IPS DF 6.9 (cell line): ENCODE measurements at places on chromosomes 3 and 15.

GRCh38 chr15:77104155-77104554, 33.2 kb upstream of the TSPAN3 start:
- no peak for DNase-seq

DNA sequence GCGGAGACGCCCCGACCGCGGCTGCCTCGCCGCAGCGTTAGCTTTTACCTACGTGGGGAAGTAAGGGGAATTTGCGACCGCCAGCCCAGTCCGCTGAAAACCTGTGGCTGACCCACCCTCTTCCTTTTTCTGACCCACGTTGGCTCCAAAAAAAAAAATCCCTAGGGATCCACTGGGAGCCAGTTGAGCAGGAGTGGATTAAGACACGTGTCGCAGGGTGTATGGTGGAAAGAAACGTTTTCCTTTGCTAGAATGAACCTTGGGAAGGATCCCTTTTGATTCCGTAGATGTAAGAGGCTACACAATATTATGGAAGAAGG, 575 bp upstream of the PCYT1A start:
- DNase-seq = no peak

- no peak for DNase-seq
These were observed 376.2 kb downstream of the FEZF2 start for GRCh38 chr3:61997101-61997500.

- no peak for DNase-seq
These were observed 4.7 kb upstream of the OCA2 start for GRCh38 chr15:28103831-28104230.

DNA sequence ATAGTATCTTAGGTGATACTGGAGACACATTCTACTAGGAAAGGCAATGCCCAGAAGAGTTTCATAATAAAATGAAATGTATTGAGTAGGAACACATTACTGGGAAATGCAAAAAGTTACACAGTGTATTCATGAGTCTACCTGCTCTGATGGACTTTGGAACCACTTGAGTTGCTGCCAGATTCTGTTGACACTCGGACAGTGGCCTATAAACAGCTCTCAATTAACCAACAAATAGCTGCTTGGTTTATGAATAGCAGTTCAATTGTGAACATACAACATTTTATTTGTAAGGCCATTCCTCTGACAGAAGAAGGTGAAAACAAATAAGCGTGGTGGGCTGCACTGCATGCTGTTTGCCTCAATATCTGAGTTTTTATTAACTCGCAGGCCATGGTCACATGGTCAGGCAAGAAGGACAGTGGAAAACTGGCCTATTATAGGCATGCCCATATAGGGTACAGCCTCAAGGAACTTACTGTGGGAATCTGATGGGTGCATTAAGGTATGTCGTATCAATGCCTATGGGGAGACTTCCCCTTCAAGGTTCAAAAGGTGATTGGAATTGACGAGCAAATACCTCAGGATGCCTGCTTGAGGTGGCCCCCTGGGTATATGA, 66.2 kb downstream of the C3orf80 start:
- DNase-seq = no peak

GRCh38 chr3:100149713-100150415, 35.6 kb upstream of the FILIP1L start:
- no peak for DNase-seq

DNA sequence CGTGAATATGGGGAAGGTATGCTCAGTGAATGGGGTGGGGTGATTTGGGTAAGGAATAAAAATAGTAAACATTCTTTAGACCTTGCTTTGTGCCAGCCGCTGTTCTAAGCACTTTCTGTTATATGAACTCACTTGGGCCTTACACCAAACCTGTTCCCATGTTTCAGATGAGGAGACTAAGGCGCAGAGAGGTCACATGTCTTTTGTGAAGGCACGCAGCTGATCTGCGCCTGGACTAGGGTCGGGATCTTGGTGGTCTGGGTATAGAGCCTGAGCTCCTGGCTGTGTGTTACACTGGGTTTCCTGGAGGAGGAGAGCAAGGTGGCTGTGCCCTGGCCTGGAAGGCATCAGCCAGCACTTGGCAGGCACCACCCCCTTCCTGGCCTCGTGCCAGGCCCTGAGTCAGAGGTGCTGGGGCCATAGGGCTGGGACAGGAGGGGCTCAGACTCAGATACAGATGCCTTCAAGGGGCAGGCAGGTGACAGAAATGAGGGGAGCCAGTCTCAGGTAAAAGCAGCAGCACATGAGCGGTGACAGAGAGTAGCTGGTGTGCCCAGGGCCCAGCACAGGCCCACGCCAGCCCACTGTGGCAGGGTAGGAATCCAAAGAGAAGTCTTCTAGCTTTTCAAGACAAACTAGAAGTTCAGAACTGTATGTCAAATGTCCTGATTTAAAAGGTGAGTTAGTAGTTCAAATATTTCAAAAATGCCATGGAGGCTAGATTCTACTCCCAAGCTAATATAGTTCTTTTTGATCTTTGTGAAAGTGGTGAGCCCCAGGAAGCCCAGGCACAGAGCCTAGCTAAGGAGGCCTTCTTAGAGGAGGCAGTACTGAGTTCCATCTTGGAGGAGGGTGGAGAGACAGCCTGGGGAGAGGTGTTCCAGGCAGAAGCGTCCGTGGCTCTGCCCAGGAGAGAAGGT, 83.1 kb downstream of the DNAJB8 start:
- no peak for DNase-seq

GRCh38 chr3:113263778-113264177, 52.4 kb downstream of the BOC start:
- no peak for DNase-seq

DNA sequence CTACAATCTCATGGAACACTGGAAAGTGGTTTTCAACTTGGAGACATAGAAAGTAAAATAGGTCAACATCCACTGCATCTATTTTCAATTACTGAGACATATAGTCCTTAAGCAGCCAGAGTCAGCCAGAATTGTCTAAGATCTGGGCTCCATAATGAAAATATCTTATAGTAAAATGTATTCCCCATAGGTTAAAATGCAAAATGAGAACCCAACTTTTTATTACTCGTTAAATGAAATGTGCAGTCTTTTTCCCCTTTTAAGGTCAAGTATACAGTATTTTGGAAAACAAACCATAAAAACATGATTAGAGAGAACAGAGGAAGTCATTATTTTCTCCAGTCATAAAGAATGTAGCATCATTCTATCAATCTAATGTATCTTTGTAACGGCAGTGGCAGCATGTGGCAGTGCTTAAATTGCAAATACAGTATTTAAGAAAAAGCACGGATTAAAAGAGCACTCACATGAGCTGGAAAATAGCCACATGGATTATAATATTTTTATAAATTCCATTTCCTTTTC, 64.4 kb upstream of the CPB1 start:
- no peak for DNase-seq

GRCh38 chr3:138461896-138462295, 27.5 kb downstream of the ESYT3 start:
- no peak for DNase-seq

DNA sequence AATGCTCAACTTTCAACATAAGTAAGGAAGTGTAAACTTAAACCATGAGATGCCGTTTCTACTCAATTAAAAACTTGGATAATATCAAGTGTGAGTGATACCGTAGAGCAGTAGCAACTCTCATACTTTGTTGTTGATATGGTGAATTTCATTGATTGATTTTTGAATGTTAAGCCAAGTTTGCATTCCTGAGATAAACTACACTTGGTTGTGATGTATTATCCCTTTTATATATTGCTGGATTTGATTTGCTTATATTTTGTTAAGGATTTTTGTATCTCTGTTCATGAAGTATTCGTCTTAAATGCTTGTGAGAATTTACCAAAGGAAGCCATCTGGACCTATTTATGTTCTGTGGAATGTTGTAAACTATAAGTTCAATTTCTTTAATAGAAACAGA, 21.7 kb downstream of the SLMAP start:
- no peak for DNase-seq

DNA sequence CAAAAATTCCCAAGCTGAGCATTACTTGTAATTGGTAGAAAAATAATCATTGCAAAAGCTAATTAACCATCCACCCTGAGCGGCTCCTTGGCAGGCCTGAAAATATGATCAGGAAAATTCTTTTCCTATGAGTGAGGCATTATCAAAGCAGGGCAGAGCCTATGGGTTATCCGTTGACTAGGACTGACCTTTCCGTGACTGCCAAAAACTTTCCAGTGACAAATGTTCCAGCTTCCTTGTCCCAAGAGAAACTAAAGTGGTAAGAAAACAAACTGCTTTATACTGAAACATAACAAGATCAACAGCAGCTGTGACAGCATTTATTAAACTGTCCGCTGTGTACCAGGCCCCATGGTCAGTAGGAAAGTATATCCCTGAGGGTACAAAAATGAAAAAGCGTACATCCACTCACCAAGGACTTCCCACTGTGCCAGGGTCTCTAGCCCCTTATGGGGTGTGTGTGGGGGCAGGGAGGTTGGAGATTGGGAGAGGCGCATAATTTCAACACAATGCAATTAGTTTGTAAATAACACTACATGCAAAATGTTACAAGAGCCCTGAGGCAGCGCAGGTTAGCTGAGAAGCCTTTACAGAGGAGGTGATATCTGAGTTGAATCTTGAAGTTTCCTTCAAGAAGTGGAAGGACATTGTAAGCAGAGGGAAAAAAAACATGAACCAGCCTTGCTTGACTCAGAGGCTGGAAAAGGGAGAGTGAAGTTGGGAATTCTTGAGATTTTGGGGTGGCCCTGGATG, 8.5 kb downstream of the LIPC start:
- no peak for DNase-seq

DNA sequence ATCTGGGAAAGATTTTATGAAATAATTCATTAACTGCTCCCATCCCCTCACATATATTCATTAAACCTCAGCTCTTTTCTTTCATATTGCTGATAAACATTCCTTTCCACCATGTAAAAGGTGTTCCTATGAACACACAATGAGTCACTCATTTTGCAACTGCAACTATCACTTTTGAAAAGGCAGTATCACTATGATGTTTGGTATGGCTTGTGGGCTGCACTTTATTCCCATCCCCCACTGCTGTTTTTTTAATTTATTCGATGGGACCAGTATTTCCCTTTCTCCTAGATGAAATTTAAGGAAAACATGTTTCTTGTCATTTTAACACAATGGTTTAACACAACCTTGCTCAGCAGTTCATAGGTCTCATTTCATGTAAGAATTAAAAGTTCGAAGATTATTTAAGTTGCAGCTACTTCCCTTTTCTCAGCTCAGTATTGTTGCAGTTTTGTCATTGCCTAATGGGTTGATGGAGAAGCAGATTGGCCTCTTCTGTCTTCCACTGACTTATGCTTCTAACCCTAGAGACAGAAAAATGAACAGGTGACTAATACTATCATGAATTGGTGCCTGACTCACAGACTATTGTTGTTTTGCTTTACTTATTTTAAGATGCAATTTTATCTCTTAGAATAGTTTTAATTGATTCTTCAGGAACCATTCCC, 280.3 kb downstream of the ZPLD1 start:
- DNase-seq = no peak

GRCh38 chr15:63288778-63289378, 11.5 kb downstream of the APH1B start:
- no peak for DNase-seq

GRCh38 chr3:39750712-39751111, 58.7 kb upstream of the MYRIP start:
- DNase-seq = no peak

- DNase-seq = no peak
These were observed 17.7 kb downstream of the CPN2 start for GRCh38 chr3:194333212-194333980.

- no peak for DNase-seq
These were observed 424.3 kb downstream of the OCA2 start for GRCh38 chr15:27674826-27675225.

DNA sequence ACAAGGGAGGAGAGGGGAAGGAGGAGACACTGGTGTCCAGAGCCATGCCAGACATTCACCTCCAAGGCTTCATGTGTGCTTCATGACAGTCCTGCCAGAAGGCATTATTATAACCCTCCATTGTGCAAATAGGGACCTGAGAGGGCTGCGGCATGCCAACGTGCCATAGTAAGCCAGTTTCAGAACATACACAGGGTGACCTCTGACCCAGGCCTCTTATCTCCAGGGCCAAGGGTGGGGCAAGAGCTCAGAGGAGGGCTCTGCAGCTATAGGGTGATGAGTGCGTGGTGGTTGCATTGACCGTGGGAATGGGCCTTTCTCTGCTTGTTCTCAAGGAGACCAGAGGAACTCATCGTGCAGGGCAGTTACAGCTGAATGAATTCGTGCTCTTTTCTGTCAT, 9.7 kb upstream of the ACSBG1 start:
- DNase-seq = no peak

DNA sequence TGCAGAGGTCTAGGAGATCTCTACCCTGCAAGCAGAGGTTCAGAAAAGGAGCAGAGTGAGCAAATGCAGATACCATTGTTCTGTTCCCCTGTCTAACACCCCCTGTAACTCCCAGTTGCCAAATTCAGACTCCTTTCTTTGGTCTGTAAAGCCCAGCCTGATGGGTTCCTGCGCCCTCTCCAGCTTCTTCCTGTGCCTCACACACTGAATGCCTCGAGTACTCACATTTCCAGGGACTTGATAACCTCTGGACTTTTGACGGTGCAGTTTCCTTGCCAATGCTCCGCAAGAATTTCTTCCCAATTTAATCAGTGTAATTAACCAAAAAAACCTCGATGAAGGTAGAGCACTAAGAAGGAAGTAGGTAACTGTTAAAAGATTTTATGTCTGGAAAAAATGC, 19.3 kb downstream of the PDE8A start:
- no peak for DNase-seq

DNA sequence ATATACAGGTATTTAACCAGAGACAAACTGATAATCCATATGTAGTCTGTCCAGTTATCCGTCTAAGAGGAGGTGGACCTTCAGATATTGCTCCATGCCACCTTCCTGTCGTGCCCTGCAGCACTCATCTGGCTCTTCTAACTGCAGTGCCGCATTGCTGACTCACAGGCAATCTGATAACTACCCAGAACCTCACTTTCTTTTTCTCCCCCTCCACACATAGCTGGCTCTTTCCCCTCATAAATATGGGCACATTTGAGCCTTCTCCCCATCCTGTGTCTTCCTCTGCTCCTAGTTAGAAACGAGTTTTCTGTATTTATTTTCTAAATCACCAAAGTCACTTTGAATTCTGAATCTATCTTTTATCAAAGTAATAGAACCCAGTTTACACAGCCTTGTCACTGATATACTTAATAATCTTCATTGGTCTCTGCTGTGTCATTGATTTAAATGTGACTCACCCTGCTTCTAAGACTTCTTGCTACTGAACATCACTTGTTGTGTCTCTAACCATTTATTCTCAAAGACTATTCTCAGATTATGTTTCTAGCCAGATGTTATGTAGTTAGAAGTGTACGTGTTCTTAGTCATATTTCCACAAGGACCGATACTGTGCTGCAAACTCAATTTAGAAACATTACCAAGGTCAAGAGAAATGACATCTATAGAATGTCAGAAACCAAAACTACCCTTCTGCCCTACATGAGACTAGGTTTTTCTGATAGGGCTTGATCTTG, 17.4 kb upstream of the KCNMB2 start:
- no peak for DNase-seq

DNA sequence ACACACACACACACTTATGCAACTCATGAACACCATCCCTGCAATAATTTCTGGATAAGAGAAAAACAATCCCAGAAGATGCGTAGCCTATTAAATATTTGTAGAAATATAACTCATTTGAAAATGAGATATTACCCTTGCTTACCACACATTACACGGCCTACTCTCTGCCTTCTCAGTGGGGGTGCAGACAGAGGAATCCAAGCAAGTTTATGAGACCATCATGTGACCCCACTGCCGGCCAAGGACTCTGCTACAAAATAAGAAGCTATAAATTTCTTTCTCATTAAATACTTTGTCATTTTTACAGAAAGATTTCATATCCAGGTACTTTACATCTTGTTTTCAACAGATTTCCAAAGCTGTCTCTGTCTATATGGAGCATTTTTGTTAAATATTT, 286.3 kb downstream of the ZNF385D start:
- no peak for DNase-seq

GRCh38 chr3:146546366-146546965, 2.1 kb upstream of the PLSCR1 start:
- no peak for DNase-seq
